ENCODE measurements at places on chromosomes 4 and X. TPM values are rescaled to one million over a fixed set of nuclear protein-coding genes. Genes with fewer than 3 reads are reported as not detected.

DNA sequence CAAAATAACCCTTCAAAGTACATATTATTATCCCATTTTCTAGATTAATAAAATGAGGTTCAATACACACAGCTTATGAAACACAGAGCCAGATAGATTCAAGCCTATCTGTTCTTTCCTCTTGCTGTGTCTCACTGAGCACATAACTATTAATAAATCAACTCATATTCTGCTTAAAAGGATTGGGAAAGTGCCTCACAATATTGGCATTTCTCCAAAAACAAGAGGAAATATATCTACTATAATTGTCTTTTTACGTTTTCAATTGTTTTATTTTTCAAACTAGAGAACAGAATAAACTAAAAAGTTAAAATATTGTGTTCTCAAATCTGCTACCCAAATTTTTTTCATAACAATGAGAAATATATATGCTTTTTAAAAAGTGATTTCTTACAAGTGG lies 15.8 kb downstream of the DCHS2 start:
- DNase-seq = no peak

- no peak for DNase-seq
Observed at GRCh38 chr4:55107054-55107453, 18.3 kb downstream of the KDR start.

- no peak for DNase-seq
Observed at GRCh38 chrX:28802625-28803024, 215.4 kb downstream of the IL1RAPL1 start.

DNA sequence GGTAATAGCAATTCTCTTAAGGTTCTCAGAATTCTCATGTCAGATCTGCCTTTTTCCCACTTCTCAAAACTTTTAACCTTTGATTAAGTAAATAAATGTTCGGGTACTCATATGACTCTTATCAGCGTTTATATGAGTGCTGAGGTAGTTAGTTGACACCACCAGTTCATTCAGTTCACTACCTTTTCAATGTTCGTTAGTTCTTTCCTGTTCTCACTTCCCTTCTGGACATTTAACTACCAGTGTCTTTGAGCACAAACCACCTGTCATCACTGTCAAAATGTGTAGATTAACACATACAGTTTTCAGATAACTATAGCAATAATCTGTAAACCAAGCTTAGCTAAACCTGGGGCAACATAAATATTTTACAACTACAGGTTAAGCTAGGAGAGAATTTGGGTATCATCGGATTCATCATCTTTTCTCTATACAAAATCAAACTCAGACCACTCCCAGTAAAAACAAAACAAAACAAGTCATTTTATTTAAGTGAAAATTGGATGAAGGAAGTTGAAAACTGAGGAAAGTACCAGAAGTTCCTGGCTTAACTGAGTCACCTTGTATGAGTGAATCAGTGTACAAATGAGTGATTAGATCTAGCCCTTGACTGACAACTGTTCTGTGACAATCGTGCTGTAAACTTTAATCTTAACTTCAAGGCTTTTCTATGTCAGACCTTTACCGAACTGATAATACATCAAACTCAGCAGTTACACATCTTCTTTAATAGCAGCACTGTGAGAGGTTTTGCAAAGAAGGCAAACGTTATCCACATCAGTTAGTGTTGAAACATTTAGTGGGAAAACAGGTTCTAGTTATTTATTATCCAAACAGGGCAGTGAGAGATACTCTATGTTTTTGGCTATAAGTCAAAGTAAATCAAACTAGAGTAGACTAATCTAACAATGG lies 41.9 kb downstream of the ARHGEF38 start:
- peak; percentile 56 for DNase-seq

SLC25A6 gene
- 317 TPM for total RNA-seq

Measured in Caki2 (cell line).